NCI-H1417 treated with DMSO at 0.1 percent for 48 hours (cell line): ENCODE measurements at places on chromosomes 16 and 17.
A peak's percentile ranks its signal among the peaks of the same experiment; 100 is the strongest.

- DNase-seq = no peak
These were observed 2.1 kb downstream of the RAB40C start for GRCh38 chr16:591892-592517.

DNA sequence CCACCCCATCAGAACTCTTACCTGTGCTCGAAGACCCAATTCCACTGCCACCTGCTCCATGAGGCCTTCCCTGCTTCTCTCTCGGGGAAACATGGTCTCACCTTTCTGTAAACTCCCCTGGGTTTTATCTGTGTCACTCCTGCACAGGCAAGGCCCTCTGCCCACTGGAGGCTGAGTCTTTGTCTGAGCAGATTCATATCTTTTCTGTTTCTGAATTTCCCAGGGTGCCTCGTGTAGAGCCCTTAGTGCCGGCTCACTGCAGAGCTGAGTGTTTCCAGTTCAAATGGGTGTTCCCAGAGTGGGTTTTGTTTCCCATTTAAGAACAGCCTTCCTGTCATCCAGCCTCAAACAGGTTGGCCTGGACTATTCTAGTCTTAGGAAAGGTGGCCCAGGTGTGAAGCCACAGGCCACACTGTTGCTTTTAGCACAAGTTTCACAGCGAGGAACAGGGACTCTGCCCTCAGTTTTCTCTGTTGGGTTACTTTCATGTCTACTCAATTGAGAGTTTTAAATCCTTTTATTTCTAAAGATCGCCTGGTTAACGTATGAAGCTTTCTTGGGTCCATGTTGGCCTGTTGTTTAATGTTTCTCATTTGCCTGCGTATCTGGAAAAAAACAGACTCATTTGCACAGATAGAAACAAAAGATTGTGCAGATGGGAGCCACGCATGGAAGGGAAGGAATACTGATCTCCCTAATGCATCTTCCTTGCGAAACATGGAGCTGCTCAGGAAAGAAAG lies 228.7 kb downstream of the MSI2 start:
- DNase-seq = no peak

DNA sequence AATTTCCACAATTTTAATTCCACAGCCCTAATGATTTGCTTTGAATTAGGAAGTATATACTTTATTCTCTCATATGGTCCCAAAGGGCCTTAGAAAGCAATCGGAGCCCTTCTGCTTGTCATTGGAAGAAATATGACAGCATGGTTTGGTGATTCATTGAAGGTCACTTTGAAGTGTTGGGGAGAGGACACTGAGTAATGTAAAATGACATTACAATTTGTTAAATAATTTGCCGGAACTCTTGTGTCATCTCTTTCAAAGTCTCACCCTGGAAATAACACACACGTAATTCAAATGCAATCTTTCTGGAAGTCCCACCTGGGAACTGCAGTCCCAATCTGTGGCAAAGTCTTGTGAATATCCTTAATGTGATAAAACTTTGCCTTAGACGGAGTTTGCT lies 59.8 kb downstream of the BMERB1 start:
- no peak for DNase-seq

DNA sequence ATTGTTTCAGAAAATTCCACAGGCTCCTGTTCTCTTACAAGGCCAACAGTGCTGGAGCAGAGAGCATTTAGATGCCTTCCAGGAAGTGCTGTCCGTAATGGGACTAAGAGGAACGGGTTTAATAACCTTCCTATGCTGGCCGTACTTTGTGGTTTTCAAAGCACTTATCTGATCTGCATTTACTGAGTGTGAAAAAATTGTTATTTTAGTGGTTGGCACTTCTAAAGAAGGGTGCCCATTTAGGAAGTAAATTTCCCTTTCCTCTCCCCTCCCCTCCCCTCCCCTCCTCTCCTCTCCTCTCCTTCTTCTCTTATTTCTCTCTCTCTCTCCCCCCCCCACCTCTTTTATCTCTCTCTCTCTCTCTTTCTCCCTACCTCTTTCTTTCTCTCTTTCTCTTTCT lies 72.0 kb upstream of the DNAJA2 start:
- no peak for DNase-seq

- no peak for DNase-seq
These were observed 68.2 kb downstream of the SREBF1 start for GRCh38 chr17:17768424-17769088.

DNA sequence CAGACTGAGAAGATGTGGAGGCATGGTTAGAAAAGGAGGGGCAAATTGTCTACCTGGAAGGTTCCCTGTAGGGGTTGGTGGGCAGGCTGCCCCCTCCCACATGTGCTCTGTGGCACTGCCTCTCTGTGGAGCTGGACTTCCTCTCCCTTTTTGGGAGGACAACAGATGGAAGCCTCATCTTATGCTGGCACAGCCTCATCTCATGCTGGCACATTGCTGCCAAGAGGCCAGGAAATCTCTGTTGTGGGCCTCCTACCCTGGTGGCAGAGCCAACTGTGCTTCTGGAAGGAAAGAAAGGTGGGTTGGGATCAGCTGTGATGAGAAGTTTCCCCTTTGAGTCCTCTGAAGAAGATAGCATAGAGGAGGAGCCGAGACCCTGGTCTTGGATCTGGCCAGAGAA lies 19.7 kb upstream of the BRD7 start:
- no peak for DNase-seq

DNA sequence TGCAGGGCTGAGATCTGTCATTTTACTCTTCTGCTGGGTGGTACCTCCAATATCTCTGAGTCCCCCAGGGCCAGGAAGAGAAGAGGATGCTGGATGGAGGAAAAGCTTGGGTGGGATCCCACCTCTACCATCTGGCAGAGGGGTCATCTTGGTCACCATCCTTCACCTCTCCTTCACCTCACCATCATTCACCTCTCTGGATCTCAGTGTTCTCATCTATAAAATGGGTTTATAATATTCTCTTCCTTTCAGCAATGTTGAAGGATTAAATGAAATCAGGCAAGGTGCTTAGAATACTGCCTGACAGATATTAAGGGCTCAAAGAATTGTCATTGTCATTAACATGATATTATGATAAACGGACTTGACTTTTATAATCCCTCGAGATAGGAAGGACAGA lies 195.8 kb downstream of the SNX29 start:
- no peak for DNase-seq

DNA sequence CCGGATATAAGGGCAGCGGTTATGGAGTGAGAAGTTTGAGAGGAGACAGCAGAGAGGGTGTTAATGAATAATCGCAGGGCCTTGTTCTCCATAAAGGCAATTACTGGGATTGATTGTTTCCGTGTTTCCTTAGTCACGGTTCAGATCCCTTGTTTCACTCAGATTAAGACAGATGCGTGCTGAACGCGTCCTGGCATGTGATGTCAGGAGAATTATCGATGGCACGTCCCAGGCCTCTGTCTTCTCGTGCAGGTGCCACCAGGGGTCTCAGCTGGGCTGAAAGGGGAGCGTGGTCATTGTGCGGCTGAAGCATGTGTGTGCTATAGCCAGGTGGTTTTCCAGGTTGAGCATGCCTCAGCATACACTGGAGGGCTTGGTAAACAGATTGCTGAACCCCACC lies 142.4 kb upstream of the NOL11 start:
- peak; percentile 40 for DNase-seq

DNA sequence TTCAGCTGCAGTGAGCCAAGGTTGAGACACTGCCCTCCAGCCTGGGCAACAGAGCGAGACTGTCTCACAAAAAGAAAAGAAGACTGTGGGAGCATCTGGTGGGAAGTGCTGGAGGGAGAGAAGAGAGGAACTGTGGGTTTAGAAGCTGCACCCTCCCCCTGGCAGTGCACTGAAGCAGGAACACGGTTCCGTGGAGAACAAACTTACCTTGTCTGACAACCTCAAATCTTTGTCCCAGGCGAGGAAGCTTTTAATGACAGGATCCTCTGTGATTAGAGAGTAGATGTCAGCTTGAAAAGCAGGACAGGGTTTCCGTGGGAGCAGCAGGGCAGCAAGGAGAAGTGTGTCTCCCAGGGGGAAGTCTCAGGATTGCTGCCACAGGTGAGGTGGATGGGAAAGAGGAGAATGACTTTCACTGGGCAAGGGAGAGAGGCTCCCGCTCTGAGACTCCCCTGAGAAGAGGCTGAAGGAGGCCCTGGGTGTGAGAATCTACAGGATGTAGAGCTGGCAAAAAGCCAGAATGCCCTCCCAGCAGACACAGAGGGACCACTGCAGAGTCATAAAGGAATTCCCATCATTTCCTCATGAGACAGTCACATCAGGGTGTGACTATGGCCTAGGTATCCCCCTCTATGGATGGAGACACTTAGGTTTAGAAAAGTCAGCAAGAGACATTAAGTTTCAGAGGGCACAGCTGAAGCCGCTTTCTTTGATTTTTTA lies 22.9 kb downstream of the PRR11 start:
- no peak for DNase-seq

- DNase-seq = no peak
These were observed 9.4 kb downstream of the ELAC2 start for GRCh38 chr17:13008461-13008860.

GRCh38 chr16:1416521-1416941 lies 2.0 kb upstream of the UNKL start:
- DNase-seq = no peak

- no peak for DNase-seq
These were observed 399.7 kb downstream of the NPIPA8 start for GRCh38 chr16:17936766-17937402.

DNA sequence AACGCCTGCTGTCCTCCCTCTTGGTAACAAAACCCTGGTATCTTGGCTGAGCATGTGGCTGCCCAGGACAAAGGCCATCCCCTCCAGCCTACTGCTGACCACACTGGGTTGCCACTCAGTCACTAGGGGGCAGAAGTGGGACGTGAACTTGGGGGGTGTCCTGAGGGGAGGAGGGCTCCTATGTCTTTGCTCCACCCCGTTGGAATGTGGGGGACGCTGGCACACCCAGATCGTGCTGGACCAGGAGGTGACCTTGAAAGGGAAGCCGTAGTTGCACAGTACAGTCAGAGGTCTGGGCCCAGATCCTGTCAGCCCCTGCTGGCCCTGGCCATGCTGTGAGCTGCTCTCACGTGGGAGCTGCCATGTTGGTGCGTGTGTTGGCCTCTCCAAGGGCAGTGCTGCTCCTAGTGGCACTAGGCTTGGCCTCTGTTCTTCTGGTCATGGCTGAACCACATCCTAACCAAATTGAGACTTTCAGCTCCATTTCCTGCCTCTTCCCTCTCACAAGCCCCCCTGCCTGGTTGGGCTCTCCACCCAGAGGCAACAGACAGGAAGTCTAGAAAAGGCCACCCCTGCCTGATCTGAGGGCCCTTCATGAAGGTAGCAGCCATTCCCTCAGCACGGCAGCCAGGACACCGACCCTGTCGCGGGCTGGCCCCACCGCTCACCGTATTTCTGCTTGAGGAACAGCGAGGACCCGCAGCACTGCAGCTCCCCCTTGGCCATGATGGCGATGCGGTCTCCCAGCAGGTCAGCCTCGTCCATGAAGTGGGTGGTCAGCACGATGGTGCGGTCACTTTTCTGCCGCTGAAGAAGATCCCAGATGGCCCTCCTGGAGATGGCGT lies 29.0 kb upstream of the RNPS1 start:
- DNase-seq = no peak

GRCh38 chr17:12940699-12941098 lies 77.1 kb downstream of the ELAC2 start:
- no peak for DNase-seq

DNA sequence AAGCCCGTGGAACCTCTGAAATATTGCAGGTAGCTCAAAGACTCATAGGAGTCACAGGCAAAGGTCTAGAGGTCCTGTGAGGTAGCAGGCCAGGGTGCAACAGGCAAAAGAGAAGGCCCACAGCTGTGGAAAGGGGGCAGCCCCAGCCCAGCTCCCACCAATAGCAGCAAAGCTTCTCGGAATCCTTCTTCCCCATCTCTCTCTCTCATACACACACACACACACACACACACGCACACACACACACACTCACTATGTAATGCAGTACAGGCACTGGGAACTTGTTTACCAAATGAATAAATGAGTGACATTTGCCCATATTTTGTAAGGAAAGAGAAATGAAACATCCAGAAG lies 16.8 kb upstream of the SUPT4H1 start:
- DNase-seq = no peak

DNA sequence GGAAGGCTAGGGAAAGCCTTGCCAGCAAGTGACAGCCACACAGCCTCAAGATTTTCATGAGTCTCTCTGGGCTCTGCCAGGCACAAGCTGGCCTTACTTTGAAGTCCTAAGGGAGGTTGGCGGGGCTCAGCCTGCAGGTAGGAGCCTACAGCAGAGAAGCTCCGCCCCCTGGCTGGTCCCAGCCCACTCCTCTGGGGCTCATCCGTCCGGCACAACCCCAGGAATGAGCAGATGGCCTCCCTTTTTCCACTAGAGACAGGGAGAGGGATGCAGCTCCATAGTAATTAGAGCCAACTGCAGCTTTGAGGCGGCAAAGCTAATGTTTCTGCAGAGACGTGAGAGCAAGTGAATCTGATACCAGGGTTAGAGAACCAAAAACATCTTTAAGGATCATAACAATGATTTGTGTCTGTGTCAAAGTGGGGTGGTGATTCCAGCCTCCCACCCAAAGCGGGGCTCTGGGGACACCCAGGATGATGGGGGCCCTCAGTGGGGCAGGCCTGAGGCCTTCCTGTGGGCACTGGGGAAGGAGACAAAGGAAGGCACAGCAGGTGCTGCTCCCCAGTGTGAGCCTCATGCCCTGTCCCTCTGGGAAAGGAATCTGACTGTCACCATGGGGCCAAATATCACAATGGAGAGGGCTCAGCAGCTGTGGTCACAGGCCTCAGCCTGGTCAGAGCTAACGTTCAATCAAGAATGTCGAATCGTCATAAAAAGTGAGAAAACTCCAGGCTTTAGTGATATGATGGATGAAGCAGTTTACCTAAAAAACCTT lies 61.5 kb downstream of the RBFOX3 start:
- no peak for DNase-seq

DNA sequence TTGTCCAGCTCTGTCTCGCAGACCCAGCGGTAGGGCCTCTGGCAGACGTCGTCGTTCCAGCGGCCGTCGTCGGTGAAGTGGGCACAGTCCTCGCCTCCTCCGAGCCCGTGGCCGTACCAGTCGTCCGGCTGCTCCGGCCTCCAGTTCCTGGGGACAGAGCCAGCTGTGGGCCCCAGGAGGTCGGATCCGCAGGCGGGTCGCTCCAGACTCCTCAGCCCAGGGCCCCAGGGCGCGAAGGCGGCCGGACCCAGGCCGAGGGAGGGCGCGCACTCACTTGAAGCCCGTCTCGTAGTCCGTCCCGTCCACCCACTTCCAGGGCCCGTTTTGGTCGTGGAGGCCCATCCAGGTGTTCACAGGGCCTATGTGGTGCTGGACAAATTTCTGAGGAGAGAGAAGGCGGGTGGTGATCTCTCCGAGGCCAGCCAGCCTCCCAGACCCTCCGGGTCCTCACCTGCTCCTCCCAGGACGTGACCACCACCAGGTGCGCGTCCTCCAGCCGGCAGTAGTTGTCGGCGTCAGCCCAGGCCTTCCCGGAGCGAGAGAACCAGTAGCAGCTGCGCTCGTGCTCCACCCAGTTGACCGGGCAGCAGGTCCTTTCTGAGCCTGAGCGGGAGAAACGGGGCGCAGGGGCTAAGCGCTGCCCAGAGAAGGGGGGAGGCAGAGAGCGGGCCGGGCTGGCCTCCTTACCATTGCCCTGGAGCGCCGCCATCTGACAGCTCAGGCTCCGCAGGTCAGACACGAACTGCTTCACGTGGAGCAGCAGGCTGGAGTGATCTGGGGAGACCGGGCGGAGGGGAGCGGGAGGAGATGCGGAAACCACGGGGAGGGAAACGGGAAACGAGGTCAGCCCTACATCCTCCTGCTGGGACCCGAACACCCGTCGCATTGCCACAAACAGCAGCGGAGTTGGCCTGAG lies 5.2 kb downstream of the ASGR1 start:
- DNase-seq = no peak
